HFFc6 (cell line): ENCODE measurements at places on chromosomes 3 and 15. TPM values are rescaled to one million over a fixed set of nuclear protein-coding genes. Genes with fewer than 3 reads are reported as not detected.

Gene ANKUB1
- not detected in 2 replicates for total RNA-seq

Gene CHAC1
- 20.8 and 23.3 TPM in 2 replicates for total RNA-seq

Gene SENP8
- total RNA-seq = 3.9 to 4.8 TPM (median 4.5 TPM) in 3 replicates

DNA sequence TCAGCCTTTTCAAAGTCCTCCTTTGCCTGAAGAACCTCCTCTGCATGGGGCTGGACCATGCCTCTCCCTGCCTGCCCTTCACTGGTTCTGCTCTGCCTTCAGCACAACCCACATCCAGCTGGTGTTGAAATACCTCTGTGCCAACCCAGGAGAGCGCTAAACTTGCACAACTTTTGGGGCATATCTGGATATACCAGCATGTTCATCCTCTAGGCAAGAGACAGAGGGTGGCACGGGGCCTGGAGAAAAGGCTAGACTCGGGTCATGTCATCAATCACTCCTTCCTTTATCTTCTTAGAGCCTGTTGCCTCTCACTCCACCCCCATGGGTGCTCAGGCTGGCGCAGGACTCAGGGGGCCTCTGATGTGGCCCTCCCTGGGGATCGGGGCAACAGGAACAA lies 4.8 kb downstream of the SEMA4B start:
- DNase-seq = no peak

Gene SCN5A
- total RNA-seq = not detected in 3 replicates

Gene DNAJC17
- 25.9 to 31.7 TPM (median 28.0 TPM) in 3 replicates for total RNA-seq

Gene SH2D7
- not detected in 3 replicates for total RNA-seq
